ENCODE measurements at places on chromosomes 2 and 18.

DNA sequence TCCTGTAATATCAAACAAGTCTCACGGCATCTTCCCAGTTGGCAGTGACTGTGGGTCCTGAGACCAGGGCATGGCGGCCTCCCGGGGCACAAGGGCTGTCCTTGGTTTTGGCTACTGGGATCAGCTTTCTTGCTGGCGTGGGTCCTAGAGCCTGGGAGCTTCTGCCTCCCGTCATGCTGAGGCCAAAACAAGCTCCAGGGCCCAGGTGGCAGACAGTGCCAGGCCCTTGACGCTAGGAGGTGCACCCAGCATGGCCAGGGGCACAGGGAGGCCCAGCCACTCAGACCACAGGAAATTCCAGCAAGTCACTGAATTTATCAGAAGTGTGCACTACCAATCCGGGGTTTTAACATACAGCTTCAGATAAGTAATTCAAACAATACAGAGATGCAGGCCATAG, 184.7 kb downstream of the EIPR1 start:
- no peak for DNase-seq

DNA sequence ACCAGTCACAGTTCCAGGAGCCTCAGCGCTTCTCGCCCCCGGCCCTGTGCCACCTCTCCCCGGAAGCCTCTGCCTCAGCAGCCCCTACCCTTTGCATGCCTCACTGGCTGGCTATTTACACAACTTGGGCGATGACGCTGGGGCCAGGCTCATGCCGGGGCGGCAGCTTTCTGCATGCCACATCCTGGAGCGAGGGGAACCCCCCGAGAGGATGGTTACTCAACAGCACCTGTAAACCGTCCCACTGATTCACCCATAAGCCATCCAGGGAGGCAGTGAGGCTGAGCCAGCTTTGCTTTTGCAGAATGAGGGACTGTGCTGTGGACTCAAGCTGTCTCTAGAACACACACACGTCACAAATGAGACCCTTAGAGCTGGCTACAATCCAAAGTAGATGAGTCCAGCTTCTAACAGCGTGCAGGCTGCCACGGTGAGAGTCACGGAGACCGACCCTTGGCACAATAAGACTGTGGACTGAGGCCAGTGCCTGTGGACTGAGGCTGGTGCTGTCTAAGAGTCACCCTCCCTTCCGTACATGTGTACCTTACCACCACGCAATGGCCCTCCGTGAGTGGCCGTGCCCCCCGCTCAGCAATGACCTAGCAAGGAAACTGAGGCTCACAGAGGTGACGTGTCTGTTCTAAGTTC, 45.6 kb upstream of the ODC1 start:
- peak; percentile 68 for DNase-seq

GRCh38 chr2:74181739-74182138, 3.1 kb upstream of the MOB1A start:
- no peak for DNase-seq

- no peak for DNase-seq
Observed at GRCh38 chr2:60926741-60927552, 45.6 kb downstream of the REL start.

GRCh38 chr2:10190737-10191532, 68.4 kb downstream of the RRM2 start:
- no peak for DNase-seq
